ENCODE measurements at places on chromosomes 1 and 21.

- peak; percentile 68 for DNase-seq
Observed at GRCh38 chr1:182120411-182121258, 59.1 kb upstream of the ZNF648 start.

GRCh38 chr1:24850328-24850920 is 79.7 kb downstream of the RUNX3 start:
- no peak for DNase-seq

- no peak for DNase-seq
Observed at GRCh38 chr1:117795190-117795589, 134.2 kb downstream of the GDAP2 start.

DNA sequence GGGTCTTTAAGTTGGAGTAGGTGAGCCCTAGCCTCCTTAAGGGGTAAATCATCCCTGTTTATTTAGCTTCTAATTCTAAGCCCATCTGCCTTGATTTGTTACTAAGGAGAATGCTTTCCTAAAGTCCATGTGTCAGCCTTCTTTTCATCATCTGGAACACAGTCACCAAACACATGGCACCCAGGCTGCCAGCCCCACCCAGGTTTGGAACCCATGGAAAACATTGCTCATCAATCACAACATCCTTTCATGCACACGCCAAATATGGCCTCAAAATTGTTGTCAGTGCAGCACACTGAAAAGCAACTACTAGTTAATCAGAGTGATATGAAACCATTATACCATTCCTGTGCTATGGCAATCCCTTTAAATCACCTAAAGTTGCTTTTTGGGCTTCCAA is 386.7 kb upstream of the ESRRG start:
- DNase-seq: no peak

DNA sequence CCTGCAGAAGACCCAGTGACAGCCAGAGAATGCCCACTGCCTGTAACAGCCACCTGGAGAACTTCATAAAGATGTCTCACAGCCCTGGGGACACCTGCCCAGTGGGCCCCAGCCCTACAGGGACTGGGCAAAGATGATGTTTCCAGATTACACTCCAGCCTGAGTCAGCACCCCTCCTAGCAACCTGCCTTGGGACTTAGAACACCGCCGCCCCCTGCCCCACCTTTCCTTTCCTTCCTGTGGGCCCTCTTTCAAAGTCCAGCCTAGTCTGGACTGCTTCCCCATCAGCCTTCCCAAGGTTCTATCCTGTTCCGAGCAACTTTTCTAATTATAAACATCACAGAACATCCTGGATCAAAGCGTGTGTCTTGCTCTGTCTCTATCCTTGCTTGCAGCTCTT is 14.7 kb upstream of the PINK1 start:
- DNase-seq: no peak

DNA sequence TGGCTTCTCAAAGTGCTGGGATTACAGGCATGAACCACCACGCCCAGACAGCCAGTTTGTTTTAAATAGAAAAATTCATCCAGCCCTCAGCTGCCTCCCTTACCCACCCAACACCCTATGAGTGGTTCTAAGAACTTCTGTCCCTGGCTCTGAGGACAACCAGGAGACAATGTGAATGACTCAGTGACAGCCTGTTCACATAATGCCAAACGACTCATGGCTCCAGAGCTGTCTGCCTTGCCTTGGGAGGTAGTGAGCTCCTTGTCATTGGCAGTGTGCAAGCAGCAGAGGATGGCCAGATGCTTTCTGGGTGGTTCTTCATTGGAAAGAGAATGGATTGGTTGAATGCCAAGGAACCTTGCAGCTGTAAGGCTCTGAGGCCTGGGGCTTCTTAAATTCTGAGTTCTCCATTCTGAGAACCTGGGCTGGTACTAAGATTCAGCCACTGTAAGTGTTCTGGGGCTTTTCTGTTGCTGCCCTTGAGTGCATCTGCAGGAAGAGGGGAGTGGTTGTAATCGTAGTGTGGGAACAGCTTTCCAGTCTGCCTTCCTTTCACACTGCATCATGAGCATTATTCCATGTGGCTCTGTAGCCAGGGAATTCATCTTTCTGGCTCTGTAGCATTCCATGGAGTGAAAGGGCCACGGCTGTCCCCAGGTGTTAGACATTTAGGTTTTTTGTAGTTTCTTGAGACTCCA is 5.8 kb downstream of the SERINC2 start:
- no peak for DNase-seq

DNA sequence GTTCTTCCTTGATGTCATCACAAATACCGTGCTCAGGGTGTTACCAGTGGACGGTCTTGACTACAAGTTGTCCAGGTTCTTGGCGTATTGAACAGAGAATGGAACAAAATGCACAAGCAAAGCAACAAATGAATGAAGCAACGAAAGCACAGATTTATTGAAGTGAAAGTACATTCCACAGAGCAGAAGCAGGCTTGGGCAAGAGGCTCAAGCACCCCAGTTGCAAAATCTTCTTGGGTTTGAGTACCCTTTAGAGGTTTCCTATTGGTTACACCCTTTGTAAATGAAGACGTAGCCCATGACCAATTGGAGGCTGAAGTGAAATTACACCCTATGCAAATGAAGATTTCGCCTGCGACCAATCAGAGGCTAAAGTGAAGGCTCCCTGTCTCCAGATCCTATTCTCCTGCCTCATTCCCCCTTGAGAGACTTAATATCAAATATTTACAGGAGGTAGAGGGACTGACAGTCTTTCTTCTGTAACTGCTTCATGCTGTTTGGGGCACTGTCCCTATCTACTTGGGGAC is 38.3 kb downstream of the YY1AP1 start:
- DNase-seq: no peak

GRCh38 chr1:202844935-202845334 is 34.2 kb downstream of the PCAT6 start:
- DNase-seq: no peak

DNA sequence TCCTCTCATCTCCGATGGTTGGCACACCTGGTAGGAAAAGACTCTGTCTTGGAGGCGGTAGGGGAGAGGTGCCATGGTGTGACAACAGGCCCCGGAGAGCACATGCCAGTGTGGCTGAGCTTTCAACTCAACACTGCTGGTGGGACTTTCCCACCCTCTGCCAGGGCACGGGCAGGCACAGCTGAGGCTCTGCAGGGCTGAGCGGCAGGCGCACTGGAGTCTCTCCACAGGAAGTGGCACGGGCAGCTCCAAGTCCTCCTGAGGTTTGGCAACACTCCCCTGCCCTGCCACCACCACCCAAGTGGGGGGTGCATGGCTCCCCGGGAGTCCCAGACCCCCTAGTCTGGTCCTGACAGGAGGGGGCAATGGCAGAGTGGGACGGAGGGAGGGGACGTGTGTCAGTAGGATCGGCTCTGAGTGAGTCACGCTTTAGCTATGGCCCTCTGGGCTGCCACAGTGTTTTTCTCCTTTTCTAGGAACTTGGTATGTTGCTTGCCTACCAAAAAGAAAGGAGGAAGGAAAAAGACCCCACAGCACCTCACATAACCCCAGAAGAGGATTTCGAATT is 27.3 kb upstream of the EVA1B start:
- DNase-seq: no peak

DNA sequence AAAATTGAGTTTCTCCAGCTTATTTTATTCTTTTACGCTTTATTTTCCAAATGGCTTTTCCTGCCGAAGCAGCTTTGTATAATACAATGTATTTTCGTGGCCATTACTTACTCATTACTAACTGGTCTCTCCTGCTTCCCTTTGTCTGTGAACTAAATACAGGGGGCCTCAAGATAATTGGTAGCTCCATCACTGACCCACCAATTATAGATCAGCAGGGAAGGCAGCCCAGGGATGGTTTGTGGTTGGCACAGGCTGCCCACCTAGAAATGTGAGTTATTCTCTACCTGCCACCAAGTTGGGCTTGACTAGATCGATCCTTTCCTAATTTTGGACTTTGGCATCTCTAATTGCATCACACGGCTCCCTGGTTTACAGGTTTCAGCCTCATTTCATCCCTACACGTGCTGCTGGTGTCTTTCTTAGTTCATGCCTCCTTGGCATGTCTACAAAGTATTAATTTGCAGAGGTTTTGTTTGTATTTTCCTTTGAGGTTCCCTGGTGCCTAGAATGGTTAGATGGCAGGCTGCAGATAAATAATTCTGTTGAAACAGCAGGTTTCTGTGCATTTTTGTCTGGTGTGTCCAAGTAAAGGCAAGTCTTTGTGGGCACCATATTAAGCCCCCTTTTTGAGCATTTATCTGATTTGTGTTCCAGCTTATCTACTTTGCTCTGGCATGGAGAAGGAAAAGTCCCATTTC is 35.2 kb downstream of the PEX14 start:
- DNase-seq: no peak

DNA sequence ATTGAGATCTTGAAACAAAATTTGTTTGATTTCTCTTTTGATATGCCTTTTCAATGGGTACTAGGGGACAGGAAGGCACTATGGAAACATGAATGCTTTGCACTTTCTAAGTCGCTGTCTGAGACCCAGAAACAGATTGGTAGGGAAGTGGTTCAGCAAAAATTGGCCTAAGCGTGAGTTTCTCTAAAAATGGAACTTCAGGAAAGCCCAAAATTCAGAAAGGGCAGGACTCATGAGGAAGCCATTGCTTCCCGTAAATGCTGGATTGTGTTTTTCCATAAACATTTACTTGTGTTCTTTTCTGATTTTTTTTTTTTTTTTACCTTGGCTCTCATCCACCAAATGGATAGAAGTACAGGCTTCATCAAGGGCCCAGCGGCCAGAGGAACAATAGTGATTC is 123.7 kb upstream of the ATP1B1 start:
- no peak for DNase-seq

GRCh38 chr1:52032785-52033131 is 852 bp downstream of the KTI12 start:
- DNase-seq: peak; percentile 55

GRCh38 chr1:166307261-166308188 is 140.7 kb upstream of the FAM78B start:
- DNase-seq: no peak

GRCh38 chr1:192904438-192904895 is 95.6 kb downstream of the RGS2 start:
- no peak for DNase-seq

DNA sequence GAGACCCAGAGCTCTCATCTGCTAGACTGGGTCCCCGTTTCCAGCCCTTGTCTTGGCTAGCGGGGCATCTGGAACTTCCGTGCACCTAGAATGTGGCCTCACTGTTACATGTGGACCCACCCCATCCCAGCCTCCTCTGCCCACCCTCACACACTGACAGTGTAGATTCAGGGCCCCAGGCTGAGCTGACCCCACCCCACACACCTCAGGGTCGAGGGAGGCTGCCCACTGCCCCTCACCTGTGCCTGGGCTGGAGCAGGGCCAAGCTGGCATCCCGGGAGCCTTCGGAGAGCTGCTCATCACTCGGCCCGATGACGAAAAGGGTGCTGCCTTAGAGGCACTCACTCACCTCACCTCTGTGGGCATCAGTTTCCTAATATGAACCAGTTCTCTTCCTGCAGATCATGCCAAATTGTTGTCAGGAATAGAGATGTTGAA is 11.1 kb downstream of the ACOT11 start:
- no peak for DNase-seq

DNA sequence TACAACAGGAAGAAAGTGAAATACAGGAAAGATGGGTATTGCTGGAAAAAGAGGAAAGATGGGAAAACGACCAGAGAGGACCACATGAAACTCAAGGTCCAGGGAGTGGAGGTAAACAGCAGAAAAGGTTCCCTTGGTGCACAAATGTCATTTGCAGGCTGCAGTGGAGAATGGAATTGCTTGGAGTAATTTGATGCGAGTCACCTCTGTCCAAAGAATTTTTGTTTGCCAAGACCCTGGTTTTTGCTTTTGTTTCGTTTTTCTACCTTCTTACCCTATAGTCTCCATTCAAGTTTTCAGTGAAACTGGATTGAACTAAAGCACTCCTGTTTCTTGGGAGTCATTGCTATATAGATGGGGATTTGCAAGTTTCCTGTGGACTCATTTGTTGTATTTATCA is 464.3 kb downstream of the CAMTA1 start:
- DNase-seq: no peak

- DNase-seq: no peak
Observed at GRCh38 chr21:14543983-14544382, 2.1 kb downstream of the SAMSN1 start.

DNA sequence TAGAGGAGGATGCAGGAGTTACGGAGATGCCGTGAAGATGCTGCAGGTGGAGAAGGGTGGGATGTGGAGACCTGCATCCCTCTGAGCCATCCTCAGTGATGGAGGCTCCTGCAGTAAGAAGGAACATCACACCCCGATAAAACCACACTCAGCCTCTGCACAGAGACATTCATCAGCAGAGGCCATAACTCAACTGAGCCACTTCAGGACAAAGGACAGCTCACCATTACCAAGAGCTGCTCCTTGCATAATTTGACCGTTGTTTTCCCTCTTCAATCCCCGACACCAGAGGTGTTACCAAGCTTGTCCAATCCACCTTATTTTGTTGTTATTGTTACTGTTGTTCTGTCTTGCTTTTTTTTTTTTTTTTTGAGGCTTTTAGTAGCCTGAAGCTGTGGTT is 543.9 kb downstream of the AJAP1 start:
- DNase-seq: no peak

DNA sequence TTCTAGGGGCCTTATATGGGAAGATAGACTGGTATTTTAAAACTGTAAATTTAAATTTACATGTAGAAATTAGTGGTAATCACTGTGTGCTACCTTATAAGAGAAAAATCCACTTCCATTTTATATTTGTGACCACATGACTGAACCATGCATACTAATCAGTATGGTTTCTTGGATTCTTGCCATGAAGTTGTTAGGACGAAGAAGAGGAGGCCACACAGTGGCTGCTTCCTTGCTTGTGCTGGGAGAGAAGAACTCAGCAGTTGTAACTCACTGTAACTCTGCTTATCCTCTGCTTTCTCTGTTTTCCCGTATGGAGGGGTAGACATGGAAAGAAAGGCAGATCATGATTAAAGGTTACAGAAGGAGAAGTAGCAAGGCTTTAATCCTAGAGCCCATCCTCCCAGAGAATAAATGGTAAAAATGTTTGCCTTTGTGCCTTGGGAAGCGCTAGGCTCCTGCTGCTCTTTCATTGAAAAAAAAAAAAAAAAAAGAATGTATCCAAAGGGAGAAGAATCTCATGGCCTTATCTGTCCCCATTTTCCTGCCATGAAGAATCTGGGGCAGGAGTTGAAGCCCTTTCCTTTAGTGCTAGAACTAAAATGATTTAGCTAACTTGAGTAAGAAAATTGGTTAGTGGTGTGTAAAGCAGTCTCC is 32.4 kb downstream of the KCTD3 start:
- DNase-seq: no peak

GRCh38 chr1:5525597-5526384 is 466.4 kb downstream of the NPHP4 start:
- no peak for DNase-seq

GRCh38 chr1:193674292-193674944 is 488.0 kb upstream of the B3GALT2 start:
- peak; percentile 26 for DNase-seq
